ENCODE measurements at places on chromosomes 6 and 20. TPM values are rescaled to one million over a fixed set of nuclear protein-coding genes. Genes with fewer than 3 reads are reported as not detected.

GRCh38 chr6:7106752-7107577 lies 796 bp upstream of the RREB1 start:
- H3K4me1 ChIP-seq = peaks cover 14% of the 10 kb centered on the region
- peak overlapping the region; percentile 84 for H3K4me3 ChIP-seq
- DNase-seq = peak; percentile 58
- H3K27ac ChIP-seq = peak overlapping the region; percentile 94
- H3K36me3 ChIP-seq = no peaks in the 10 kb centered on the region

GRCh38 chr20:53856300-53857295 lies 213.8 kb downstream of the BCAS1 start:
- H3K36me3 ChIP-seq = no peaks in the 10 kb centered on the region
- DNase-seq = no peak
- H3K4me3 ChIP-seq = no peak overlapping the region
- peak overlapping the region; percentile 67 for H3K27ac ChIP-seq
- no peaks in the 10 kb centered on the region for H3K27me3 ChIP-seq
- peaks cover 51% of the 10 kb centered on the region for H3K4me1 ChIP-seq

DNA sequence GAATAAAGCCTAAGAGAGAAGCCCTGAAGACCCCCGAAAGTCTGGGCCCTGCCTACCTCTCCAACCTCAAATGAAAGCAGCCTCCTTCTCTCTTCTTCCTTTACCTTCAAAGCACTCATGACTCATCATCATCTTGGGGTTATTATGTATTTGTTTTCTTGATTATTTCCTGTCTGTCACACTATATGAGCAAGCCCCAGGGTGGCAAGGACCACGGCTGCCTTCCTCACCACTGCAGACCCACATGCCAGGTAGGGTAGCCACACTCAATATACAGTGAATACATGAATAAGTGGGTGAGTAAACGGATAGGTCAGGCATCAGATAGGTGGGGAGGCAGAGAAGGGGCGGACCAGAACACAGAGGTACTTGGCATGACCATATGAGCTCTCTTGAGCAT lies 8.8 kb downstream of the WFDC3 start:
- peaks cover 60% of the 10 kb centered on the region for H3K4me1 ChIP-seq
- H3K4me3 ChIP-seq = no peak overlapping the region
- H3K27me3 ChIP-seq = no peaks in the 10 kb centered on the region
- H3K36me3 ChIP-seq = no peaks in the 10 kb centered on the region
- DNase-seq = no peak
- H3K27ac ChIP-seq = peak overlapping the region; percentile 94

GRCh38 chr20:34701405-34702085 lies 2.6 kb upstream of the TP53INP2 start:
- peaks cover 30% of the 10 kb centered on the region for H3K4me1 ChIP-seq
- no peaks in the 10 kb centered on the region for H3K27me3 ChIP-seq
- no peak overlapping the region for H3K27ac ChIP-seq
- H3K4me3 ChIP-seq = no peak overlapping the region
- DNase-seq = no peak

- DNase-seq = peak; percentile 55
- peak overlapping the region; percentile 70 for H3K27ac ChIP-seq
- peak overlapping the region; percentile 44 for H3K4me3 ChIP-seq
Observed at GRCh38 chr6:32255199-32256153, 31.6 kb upstream of the NOTCH4 start.

GRCh38 chr20:62959101-62959971 lies 6.8 kb downstream of the SLC17A9 start:
- H3K36me3 ChIP-seq = no peaks in the 10 kb centered on the region
- no peak for DNase-seq
- H3K4me1 ChIP-seq = peaks cover 4% of the 10 kb centered on the region
- no peak overlapping the region for H3K4me3 ChIP-seq
- H3K27me3 ChIP-seq = no peaks in the 10 kb centered on the region
- no peak overlapping the region for H3K27ac ChIP-seq

DNA sequence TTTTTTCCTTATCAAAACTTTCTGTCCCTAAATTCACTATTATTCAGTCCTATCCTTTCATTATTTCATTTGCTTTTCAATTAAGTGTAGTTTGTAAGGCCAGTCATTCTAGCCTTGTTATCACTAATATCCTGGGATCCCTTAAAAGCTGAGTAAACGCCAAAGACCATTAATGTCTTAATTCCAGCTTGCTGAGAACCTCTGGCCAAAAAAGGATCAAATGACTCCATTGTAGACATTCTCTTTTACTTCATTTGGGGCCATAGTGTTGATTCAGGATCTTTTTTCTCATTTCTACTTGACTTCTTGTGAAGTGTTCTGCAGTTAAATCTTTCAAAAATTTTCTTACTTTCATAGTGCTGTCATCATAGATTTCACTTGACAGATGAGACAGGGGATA lies 379.7 kb downstream of the LAMA2 start:
- no peak for DNase-seq
- no peaks in the 10 kb centered on the region for H3K36me3 ChIP-seq
- H3K4me1 ChIP-seq = no peaks in the 10 kb centered on the region
- H3K4me3 ChIP-seq = no peak overlapping the region
- no peak overlapping the region for H3K27ac ChIP-seq

Gene DLK2
- not detected for total RNA-seq

- H3K4me1 ChIP-seq = no peaks in the 10 kb centered on the region
- no peak overlapping the region for H3K4me3 ChIP-seq
- DNase-seq = no peak
- peaks cover 4% of the 10 kb centered on the region for H3K36me3 ChIP-seq
Observed at GRCh38 chr6:104754788-104755409, 104.8 kb downstream of the HACE1 start.

- no peaks in the 10 kb centered on the region for H3K27me3 ChIP-seq
- H3K4me1 ChIP-seq = no peaks in the 10 kb centered on the region
- no peak overlapping the region for H3K4me3 ChIP-seq
Observed at GRCh38 chr6:56263596-56264315, 16.4 kb upstream of the COL21A1 start.

DNA sequence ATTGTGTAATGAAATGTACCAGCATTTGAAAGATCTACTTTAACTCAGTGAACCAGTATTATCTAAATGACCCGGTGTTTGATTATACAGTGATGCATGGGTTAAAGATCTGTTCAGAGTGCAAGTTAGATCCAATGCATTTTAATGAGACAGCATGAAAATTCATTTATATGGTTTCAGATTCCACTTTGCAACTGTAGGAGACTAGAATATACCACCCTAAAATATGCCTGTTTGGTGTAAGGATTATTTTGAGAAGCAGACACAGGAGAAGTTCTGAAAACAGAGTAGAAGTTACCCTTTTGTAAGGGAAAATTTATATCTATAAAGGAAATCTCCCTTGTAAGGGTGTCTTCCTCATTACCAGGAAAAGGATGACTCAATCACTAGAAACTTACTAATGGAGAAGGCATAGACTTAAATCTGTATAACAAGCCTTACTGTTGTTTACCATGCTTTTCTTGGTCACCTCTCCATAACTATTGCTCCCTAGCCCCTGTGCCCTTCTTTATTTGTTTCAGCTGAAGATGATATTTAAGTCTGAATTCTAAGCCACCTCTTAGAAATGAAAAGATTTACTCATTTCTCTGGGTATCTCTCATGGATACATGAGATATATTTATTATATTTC lies 105.4 kb downstream of the NCOA3 start:
- H3K36me3 ChIP-seq = no peaks in the 10 kb centered on the region
- H3K4me1 ChIP-seq = peaks cover 5% of the 10 kb centered on the region
- no peak overlapping the region for H3K4me3 ChIP-seq
- H3K27me3 ChIP-seq = no peaks in the 10 kb centered on the region
- no peak for DNase-seq

DNA sequence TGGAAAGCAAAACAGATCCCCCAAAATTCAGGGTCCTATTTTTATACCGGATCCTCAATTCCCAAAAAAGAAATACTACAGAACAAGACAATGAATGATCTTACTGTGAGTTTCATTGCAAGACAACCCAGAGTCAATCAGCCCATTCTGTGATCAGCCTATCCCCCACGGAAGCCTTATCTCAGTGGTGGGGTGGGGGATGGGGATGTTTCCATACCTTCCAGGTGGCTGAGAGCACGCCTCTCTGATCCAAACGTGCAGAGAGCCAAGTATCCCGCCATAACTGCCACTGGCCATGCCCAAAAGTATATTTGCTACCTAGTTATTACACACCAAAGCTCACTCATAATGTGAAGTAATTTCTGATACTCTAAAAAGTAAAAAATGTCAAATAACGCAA lies 15.1 kb downstream of the WFDC2 start:
- peaks cover 6% of the 10 kb centered on the region for H3K27me3 ChIP-seq
- H3K4me1 ChIP-seq = peaks cover 4% of the 10 kb centered on the region
- no peak overlapping the region for H3K4me3 ChIP-seq
- H3K36me3 ChIP-seq = no peaks in the 10 kb centered on the region

DNA sequence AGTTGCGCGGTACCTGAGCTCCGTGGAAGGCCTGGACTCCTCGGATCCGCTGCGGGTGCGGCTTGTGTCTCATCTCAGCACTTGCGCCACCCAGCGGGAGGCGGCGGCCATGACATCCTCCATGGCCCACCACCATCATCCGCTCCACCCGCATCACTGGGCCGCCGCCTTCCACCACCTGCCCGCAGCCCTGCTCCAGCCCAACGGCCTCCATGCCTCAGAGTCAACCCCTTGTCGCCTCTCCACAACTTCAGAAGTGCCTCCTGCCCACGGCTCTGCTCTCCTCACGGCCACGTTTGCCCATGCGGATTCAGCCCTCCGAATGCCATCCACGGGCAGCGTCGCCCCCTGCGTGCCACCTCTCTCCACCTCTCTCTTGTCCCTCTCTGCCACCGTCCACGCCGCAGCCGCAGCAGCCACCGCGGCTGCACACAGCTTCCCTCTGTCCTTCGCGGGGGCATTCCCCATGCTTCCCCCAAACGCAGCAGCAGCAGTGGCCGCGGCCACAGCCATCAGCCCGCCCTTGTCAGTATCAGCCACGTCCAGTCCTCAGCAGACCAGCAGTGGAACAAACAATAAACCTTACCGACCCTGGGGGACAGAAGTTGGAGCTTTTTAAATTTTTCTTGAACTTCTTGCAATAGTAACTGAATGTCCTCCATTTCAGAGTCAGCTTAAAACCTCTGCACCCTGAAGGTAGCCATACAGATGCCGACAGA lies 9.9 kb downstream of the HEY2 start:
- H3K27ac ChIP-seq = no peak overlapping the region
- no peaks in the 10 kb centered on the region for H3K4me1 ChIP-seq
- no peaks in the 10 kb centered on the region for H3K36me3 ChIP-seq

- no peaks in the 10 kb centered on the region for H3K36me3 ChIP-seq
- no peak overlapping the region for H3K4me3 ChIP-seq
- peak overlapping the region; percentile 70 for H3K27ac ChIP-seq
- H3K27me3 ChIP-seq = no peaks in the 10 kb centered on the region
Observed at GRCh38 chr20:31674895-31675827, 37.4 kb downstream of the COX4I2 start.

GRCh38 chr6:150324044-150324443 lies 44.8 kb upstream of the IYD start:
- H3K27ac ChIP-seq = no peak overlapping the region
- no peaks in the 10 kb centered on the region for H3K36me3 ChIP-seq
- H3K27me3 ChIP-seq = no peaks in the 10 kb centered on the region
- DNase-seq = no peak
- no peaks in the 10 kb centered on the region for H3K4me1 ChIP-seq

Gene TBX18
- 0.14 TPM for total RNA-seq

Gene CABLES2
- total RNA-seq = 10.1 TPM

Gene VGLL2
- total RNA-seq = not detected

DNA sequence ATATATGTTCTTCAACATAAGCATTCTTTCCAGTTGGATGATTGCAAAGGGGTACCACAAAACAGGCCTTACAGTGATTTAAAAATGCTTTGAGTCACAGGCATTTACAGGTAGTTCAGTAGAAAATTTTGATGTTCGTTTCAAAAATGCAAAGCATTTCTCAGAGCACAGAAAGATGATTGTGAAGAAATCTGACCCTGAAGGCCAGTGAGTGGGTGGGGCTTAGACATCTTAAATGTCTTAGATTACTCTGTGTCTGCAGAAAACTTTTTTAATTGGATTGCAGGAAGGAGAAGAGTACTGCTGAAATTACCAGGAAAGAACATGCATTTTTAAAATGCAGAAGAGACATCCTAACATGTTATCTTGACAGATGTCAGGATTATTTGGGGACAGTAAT lies 268.3 kb downstream of the CDKAL1 start:
- no peaks in the 10 kb centered on the region for H3K36me3 ChIP-seq
- no peaks in the 10 kb centered on the region for H3K27me3 ChIP-seq
- no peak overlapping the region for H3K4me3 ChIP-seq

- H3K27me3 ChIP-seq = no peaks in the 10 kb centered on the region
- DNase-seq = no peak
- H3K4me1 ChIP-seq = peaks cover 13% of the 10 kb centered on the region
- H3K27ac ChIP-seq = peak overlapping the region; percentile 89
- peaks cover 2% of the 10 kb centered on the region for H3K36me3 ChIP-seq
Observed at GRCh38 chr20:56360133-56360907, 1.5 kb downstream of the FAM210B start.
